ENCODE measurements at places on chromosomes 16 and 17. TPM values are rescaled to one million over a fixed set of nuclear protein-coding genes. Genes with fewer than 3 reads are reported as not detected.

GRCh38 chr16:27164352-27164751, 39.0 kb upstream of the KDM8 start:
- DNase-seq: no peak

DNA sequence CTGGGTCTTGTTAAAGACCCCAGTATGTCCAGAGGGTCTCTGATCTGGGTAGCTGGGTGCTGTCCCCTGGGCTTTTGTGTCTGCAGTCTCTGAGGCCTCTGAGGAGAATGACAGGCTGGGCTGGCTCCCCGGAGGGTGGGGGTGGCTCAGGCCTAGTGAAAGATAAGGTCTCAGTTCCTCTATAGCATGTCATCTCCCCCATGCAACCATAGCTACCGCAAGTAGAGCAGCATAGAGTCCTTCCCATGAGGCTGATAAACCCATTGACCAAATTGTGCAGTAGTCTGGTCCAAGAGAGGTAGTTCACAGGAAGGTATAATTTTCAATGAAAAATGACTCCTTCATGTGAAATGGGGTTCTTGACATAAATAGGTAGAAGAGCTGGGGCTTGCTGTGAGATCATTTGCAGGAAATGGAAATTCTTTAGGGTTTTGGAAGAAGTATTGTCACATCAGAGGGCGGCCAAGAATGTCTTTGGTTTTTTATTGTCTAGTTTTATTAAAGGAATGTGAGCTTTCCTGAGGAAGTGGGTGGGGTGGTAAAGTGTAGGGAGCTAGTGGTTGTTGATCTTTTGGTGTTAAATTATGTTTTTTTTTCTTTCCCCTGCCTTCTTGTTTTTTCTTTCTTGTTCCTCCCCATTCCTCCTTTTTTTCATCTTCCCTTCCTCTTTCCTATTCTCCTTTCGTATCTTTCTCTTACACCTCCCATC, 21.0 kb downstream of the SLC7A6OS start:
- DNase-seq: peak; percentile 76

GRCh38 chr16:82755570-82756282, 129.0 kb downstream of the CDH13 start:
- no peak for DNase-seq

DNA sequence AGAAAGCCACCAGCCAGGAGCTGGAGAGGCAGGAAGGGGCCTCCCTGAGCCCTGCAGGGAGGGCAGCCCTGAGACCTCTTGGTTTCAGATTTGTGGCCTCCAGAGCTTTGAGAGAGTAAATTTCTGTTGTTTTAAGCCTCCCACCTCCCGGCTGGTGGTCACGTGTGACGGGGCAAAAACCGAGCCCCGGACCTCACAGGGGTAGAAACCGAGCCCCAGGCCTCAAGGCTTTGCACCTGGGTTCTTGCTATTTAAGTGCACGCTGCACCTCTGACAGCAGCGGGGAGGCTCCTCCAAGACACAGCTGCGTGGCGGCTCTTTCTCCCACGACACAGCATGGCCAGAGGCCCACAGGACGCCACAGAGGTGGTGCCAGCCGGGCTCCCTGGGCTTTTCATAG, 17.4 kb upstream of the ZC3H18 start:
- no peak for DNase-seq

Gene ZPBP2
- not detected for total RNA-seq

Gene PGP
- 29.6 TPM for total RNA-seq

Gene PRR11
- 86.3 TPM for total RNA-seq

DNA sequence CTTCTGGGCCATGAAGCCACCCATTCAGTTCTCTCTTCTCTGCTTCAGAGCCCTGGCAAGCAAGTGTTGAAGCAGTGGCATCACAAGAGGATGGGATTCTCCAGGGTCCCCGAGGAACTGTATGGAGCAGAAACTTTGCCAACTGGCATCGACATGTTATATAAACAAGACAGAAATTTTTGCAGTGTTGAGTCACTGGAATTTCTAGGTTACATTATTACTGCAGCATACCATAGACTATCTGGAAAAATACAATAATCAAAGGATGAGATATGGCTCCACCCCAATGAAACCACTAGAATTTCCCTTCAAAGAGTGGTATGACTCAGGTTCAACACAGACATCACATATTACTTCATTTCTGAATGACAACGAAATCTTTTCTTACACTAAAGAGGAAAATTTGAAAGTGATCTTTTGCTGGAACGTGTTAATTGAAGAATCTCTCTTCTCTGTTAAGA, 343.0 kb upstream of the DYNLRB2 start:
- DNase-seq: peak; percentile 91

- DNase-seq: no peak
These were observed 383.2 kb upstream of the CCL2 start for GRCh38 chr17:33871720-33872540.

- DNase-seq: no peak
These were observed 8.7 kb upstream of the ETV4 start for GRCh38 chr17:43554857-43555256.

DNA sequence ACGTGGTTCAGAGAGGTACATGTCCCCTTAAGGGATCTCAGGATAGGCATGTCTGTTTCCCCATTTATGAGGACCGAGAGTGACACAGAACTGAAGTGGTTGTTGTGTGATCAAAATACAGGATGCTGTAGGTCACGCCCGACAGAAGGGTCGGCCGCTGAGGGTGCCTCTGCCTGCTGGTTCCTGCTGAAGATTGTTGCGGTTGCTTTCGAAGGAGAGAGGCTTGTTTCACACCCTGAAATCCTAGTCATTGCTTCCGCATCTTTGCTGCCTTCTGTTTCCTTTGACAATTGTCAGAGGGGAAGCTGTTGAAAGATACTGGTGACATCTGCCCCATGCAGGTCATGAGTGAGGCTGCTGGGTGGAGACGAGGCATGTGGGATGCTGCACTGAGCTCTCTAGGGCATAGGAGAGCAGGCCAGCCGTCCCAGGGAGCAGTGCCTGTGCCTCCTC, 3.8 kb upstream of the NAT9 start:
- DNase-seq: no peak
